Left hindlimb (tissue), 1 donor: ENCODE measurements at places on chromosomes 11 and 22.

DNA sequence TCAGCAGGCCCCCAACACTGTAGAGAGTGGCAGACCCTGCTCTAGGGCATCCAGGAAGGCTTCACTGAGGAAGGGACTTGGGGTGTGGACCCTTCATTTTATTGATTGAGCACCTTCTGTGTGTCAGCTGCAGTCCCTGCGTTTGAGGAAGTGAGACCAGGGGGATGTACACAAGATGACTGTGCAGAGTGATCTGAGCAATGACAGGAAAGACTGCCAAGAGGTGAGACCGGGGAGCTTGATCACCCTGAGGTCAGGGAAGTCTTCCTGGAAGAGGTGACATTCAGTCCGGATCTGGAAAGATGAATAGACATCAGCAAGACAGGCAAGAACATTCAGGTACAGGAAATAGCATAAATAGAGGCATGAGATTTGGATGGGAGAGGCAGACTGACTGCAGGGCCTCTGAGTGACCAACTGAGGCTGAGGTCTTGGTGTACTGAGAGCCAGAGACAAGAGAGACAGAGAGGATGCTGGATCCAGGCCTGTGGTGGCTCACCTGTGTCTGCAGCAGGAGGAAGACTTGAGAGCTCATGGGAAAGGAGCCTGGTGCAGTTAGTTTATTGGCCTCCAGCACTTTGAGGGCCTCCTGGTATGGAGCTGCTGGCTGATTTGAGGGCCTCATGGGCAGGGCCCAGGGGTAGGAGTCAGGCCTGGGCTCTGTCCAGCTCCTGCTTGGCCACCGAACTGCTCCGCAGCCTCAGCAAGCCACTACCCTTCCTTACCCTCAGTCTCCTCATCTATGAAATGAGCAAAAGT is 5.2 kb downstream of the DGAT2 start:
- DNase-seq, result no peak

GRCh38 chr11:134479206-134480135 is 67.4 kb upstream of the B3GAT1 start:
- DNase-seq, result no peak

DNA sequence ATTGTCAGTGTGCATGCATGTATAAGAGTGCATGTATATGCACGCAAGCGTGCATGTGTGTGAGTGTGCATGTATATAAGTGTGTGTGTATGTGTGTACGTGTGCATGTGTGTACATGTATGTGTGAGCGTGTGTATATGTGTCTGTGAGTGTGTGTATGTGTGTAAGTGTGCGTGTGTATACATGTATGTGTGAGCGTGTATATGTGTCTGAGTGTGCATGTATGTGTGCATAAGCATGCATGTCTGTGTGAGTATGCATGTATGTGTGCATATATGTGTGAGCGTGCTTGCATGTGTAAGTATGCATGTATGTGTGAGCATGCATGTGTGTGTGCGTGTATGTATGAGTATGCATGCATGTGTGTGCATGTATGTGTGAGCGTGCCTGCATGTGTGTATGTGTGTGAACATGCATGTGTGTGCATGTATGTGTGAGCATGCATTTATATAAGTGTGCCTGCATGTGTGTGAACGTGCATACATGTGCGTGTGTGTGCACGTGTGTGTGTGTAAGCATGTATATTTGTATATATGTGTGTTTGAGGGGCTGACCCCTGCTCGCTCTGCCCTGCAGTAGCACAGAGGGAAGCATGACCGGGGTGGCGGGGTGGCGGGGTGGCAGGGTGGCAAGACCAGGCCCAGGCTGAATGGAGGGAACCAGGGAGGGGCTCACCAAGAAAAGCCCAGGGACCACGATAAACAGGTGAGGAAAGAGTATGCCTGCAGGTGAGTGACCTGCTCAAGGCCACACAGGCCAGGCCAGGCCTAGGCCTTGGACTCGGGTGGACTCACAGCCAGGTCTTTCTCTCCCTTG is 26.3 kb downstream of the CYTH4 start:
- DNase-seq, result no peak

DNA sequence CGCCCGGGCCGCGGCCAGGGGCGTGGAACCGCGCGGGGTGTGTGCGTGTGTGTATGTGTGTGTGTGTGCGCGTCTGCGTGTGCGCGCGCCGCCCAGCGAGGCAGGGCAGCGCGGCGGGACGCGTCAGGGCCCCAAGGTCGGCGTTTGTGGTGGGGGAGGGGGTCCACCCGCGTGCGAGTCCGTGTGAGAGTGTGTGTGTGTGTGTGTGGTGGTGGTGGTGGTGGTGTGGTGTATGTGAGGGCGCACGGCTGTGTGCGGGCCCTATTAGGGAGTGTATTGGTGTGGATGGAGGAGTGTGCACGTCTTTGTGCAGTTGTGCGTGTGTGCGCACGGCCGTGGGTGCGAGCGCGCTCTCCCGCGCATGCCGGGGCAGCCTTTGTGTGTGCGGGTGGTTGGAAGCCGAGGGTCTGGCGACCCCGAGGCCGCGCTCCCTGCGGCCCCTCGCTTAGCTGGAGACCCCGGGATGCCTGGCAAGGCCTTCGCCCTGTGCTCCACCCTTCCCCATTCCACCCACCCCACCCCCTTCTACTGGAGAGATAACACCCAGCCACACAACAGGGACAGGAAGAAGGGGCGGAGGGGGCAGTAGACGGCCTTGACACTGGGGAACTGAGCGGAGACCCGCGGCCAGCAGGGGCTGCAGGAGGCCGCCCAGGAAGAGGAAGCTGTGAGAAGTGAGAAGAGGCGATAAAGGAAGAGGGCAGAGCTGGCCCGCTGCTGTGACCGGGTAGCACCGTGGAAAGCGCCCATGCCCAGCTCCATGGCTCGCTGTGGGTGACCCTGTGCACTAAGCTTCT is 528 bp upstream of the ARRB1 start:
- peak; percentile 72 for DNase-seq

- DNase-seq, result peak; percentile 85
These were observed 2.5 kb upstream of the RCOR2 start for GRCh38 chr11:63919267-63920125.

GRCh38 chr11:70368961-70369360 is 29.4 kb upstream of the CTTN start:
- DNase-seq, result no peak

DNA sequence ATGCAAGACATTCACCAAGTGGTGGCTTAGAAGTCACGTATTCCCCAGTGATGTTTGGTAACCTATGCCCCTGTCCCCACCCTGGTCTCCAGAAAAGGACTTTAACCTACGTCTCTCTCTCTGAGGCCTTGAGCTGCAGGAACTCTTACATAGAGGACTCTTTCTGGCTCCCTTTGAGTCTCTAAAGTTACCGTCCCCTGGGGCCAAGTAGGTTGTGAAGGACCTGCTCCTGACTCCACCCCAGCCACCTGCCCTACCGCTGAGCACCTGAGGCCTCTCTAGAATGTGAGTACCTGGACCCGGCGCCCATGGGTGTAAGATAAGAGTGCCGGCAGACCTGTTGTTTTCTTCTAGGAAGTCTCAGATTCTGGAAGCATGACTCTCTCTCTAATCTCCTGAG is 95.4 kb downstream of the TIMP3 start:
- no peak for DNase-seq
